Dorsolateral prefrontal cortex (tissue), 122 donors: ENCODE measurements at places on chromosomes 2 and 18. TPM values are rescaled to one million over a fixed set of nuclear protein-coding genes. Genes with fewer than 3 reads are reported as not detected.

- DNase-seq, result no peak
Measured at GRCh38 chr2:96839293-96839874, 4.4 kb downstream of the ANKRD23 start.

TCF4 gene
- 305 TPM for total RNA-seq

GRCh38 chr18:59848002-59848401, 51.8 kb upstream of the PMAIP1 start:
- DNase-seq, result no peak

DNA sequence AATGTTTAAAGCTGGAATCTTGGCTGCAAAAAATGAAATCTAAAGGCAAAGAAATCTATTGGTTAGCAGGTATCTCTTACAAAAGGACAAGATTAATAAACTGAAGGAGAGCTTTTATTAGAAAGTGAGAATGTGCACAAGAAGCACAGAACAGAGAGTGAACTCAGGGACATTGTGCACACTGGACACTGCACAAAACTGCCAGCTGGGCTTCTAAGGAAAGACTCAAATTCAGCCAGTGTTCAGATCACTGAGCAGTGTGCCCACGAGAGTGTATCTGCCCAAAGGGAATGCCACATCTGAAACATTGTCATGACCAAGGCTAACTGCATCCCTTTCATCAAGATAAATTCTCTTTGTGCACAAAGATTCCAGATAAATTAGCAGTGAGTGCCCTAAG, 129.7 kb upstream of the KCNH7 start:
- no peak for DNase-seq

GRCh38 chr2:30807249-30807648, at the start of gene CAPN13:
TSS of gene CAPN13 (minus strand) at chr2:30807446. CDS start at chr2:30787325, 20,121 bp downstream.
- no peak for DNase-seq

DNA sequence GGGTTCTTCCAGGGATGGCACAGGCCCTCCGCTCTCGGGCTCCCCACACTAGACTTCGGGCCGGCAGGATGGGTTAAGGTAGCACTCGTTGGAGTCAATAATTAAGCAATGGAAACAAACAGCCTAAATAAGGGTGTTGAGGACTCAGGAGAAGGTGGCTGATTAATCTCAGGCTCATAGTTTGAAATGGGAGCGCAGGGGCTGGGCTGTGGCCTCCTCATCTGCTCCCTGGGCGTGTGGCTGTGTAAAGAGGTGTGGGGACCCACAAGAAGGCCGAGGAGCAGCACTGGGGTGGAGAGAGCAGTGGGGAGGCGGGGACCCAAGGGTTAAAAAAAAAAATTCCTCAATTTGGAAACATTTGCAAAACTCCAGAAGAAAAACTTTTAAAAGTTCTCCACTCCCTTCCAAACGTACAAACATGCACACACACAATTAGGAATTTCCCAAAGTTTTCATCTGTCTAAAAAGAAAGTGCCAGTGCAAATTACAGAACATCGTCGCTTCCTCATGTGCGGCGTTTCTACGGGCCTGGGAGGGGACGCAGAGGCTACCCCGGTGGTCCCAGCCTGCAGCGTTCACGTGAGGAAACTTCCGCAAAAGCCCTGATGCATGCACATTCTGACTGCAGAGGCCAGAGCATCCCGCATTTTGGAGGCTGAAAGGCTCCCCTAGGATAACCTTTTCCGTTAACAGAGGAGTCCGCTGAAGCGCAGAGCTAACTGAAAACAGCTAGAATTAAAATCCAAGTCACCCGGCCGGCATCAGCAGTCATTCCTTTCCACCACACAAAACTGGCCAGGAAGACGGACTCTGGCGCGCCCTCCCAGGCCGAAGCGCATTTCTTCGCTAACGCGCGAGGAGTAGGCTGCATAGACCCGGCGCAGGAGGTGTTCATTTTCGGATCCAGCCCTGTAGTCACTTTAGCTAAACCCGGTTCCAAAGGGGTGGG, 1.0 kb upstream of the TUBB6 start:
- no peak for DNase-seq

GRCh38 chr18:5284808-5285207, 10.7 kb downstream of the ZBTB14 start:
- no peak for DNase-seq

- no peak for DNase-seq
Measured at GRCh38 chr2:37523814-37524362, 147.6 kb downstream of the CDC42EP3 start.

- no peak for DNase-seq
Measured at GRCh38 chr2:150477347-150477746, 10.1 kb downstream of the RND3 start.

PFN4 gene
- total RNA-seq, result 1.0 TPM

C1QL2 gene
- 6.0 TPM for total RNA-seq

COLEC11 gene
- 1.2 TPM for total RNA-seq

GRCh38 chr2:228180181-228181097, 1.0 kb downstream of the SPHKAP start:
- DNase-seq, result no peak
